ENCODE measurements at places on chromosomes 4 and X. TPM values are rescaled to one million over a fixed set of nuclear protein-coding genes. Genes with fewer than 3 reads are reported as not detected.

HSFX2 gene
- not detected for total RNA-seq

CYBB gene
- 0.11 TPM for total RNA-seq

NDST3 gene
- 0.37 TPM for total RNA-seq

PDGFRA gene
- 3.3 TPM for total RNA-seq

IL2RG gene
- total RNA-seq = 0.94 TPM

CT47B1 gene
- total RNA-seq = not detected

C1QTNF7 gene
- total RNA-seq = not detected

RAB33A gene
- total RNA-seq = 3.0 TPM

CT83 gene
- total RNA-seq = not detected

CNKSR2 gene
- total RNA-seq = 7.7 TPM

SLC4A4 gene
- total RNA-seq = 1.1 TPM

PASD1 gene
- total RNA-seq = not detected

All from WTC11 (cell line).